Upper lobe of left lung (tissue), 6 donors: ENCODE measurements at places on chromosomes 5 and 9.

GRCh38 chr9:111301195-111301594 lies 28.8 kb downstream of the OR2K2 start:
- H3K27ac ChIP-seq, result no peak overlapping the region
- no peak for DNase-seq
- H3K4me1 ChIP-seq, result no peaks in the 10 kb centered on the region
- no peaks in the 10 kb centered on the region for H3K36me3 ChIP-seq

GRCh38 chr5:77645158-77645994 lies 6.9 kb upstream of the OTP start:
- H3K4me1 ChIP-seq, result peaks cover 22% of the 10 kb centered on the region
- H3K36me3 ChIP-seq, result no peaks in the 10 kb centered on the region
- no peak for DNase-seq
- no peak overlapping the region for H3K27ac ChIP-seq
- peaks cover 46% of the 10 kb centered on the region for H3K27me3 ChIP-seq

GRCh38 chr9:107193251-107193650 lies 89.8 kb upstream of the RAD23B start:
- no peak overlapping the region for H3K27ac ChIP-seq
- DNase-seq, result no peak
- no peaks in the 10 kb centered on the region for H3K36me3 ChIP-seq
- H3K4me3 ChIP-seq, result no peak overlapping the region

DNA sequence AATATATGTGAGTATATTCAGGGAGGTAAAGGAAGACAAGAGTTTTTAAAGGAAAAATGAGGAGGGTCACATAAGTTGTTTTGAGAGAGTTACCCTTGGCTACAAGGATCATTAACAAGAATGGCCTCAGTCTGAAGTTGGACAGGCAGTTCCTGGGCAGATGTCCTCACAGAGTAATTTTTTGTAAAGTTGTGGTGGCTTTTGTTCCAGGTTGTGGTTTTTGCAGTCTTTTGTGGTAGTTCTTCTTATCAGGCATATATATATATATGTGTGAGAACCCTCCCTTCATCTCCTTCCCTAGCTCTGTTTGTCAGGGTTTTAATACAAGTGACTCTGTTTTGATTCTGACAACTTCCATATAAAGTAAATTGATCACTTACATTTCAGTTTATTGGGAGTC lies 60.0 kb downstream of the CSNK1G3 start:
- no peak for DNase-seq
- H3K36me3 ChIP-seq, result no peaks in the 10 kb centered on the region
- H3K27ac ChIP-seq, result no peak overlapping the region
- H3K4me3 ChIP-seq, result no peak overlapping the region
- H3K4me1 ChIP-seq, result no peaks in the 10 kb centered on the region

DNA sequence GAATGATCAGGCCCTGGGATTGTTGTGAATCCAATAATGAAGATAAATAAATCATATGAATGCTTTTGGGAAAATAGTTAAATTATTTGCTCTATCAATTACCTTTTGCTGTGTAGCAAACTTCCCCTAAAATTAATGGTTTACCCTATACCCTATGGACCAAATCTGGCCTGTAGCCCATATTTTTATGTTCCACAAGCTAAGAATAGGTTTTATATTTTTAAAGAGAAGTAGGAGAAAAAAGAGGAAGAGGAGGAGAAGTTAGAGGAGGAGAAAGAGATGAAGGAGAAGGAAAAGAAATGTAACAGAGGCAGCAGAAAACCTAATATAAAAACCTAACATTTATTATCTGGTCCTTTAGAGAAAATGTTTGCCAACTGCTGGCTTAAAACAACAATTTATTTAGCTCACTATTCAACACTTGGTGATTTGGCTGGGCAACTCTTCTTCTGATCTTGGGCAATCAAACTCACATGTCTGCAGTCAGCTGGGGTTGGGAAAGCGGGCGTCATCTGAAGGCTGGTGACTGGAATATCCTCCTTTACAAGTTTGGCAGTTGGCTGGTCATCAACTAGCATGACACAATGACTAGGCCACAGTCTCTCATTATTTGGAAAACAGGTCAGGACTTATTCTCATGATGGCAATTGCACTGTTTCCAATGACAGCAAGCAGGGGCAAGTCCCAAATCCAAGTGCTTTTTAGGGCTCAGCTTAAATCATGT lies 522.9 kb downstream of the RASEF start:
- no peak overlapping the region for H3K27ac ChIP-seq
- no peak overlapping the region for H3K4me3 ChIP-seq
- H3K27me3 ChIP-seq, result no peaks in the 10 kb centered on the region

GRCh38 chr5:66739021-66739420 lies 142.8 kb downstream of the MAST4 start:
- H3K27me3 ChIP-seq, result no peaks in the 10 kb centered on the region
- H3K4me1 ChIP-seq, result peaks cover 15% of the 10 kb centered on the region
- DNase-seq, result no peak
- no peak overlapping the region for H3K27ac ChIP-seq
- no peak overlapping the region for H3K4me3 ChIP-seq
- no peaks in the 10 kb centered on the region for H3K36me3 ChIP-seq
